Ovary (tissue), 10 donors: ENCODE measurements at places on chromosomes 2 and 18.

- H3K27me3 ChIP-seq, result peaks cover 18% of the 10 kb centered on the region
- H3K27ac ChIP-seq, result no peak overlapping the region
Measured at GRCh38 chr2:176093145-176093897, 800 bp downstream of the HOXD13 start.

DNA sequence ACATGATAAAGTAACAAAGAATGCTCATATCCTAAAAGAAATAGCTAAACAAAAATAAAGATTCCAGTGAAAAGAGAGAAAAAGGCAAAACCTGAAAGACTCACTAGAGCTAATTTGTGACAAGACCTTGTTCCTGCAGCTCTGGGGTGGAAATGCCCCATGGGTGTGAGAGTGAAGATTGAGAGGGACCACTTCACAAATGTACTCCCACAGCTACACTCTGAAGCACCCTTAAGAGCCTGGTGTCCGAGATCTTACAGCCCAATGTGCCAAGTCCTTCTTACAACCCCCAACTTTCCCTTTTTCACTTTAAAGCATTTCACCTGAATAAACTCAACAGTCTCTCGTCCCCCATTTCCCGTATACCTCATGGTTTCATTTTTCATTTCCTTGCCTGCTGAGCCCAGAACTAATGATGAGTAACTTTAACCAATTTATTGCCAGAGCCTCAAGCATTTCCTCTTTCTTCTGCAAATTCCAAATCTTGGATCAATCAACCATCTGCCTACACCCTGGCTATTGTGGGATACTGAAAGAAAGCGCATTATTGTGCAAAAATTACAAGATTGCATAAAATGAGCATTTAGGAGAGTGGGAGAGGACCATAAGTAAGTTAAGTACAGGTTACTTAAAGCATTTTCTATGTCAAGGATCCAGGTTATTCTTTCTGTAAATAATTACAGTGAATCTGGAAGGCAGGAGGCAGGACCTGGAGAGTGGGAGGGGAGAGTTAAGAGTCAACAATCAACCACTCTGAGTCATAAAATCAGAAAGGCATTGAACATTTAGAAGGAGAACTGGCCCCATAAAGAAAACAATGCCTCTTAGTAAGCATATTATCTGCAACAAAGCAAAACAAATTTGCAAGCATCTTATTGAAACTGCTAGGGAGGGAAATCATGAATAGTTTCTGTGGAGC lies 804.4 kb upstream of the CELF4 start:
- DNase-seq, result no peak
- no peak overlapping the region for H3K27ac ChIP-seq
- H3K27me3 ChIP-seq, result no peaks in the 10 kb centered on the region
- H3K4me1 ChIP-seq, result no peaks in the 10 kb centered on the region
- no peak overlapping the region for H3K4me3 ChIP-seq

- peak overlapping the region; percentile 69 for H3K27ac ChIP-seq
- H3K27me3 ChIP-seq, result no peaks in the 10 kb centered on the region
- peaks cover 12% of the 10 kb centered on the region for H3K4me1 ChIP-seq
- H3K4me3 ChIP-seq, result no peak overlapping the region
- H3K36me3 ChIP-seq, result no peaks in the 10 kb centered on the region
Measured at GRCh38 chr18:36211612-36212065, 24.3 kb downstream of the MOCOS start.

- no peaks in the 10 kb centered on the region for H3K36me3 ChIP-seq
- no peak overlapping the region for H3K27ac ChIP-seq
- H3K4me3 ChIP-seq, result no peak overlapping the region
- DNase-seq, result no peak
Measured at GRCh38 chr2:23953625-23954024, 13.4 kb downstream of the UBXN2A start.

- no peak overlapping the region for H3K27ac ChIP-seq
- no peak for DNase-seq
- H3K27me3 ChIP-seq, result no peaks in the 10 kb centered on the region
- H3K4me1 ChIP-seq, result no peaks in the 10 kb centered on the region
- H3K36me3 ChIP-seq, result no peaks in the 10 kb centered on the region
Measured at GRCh38 chr2:83364264-83364663, 1094.8 kb downstream of the SUCLG1 start.

GRCh38 chr2:205914213-205915129 lies 171.5 kb downstream of the INO80D start:
- H3K27ac ChIP-seq, result no peak overlapping the region
- no peak for DNase-seq
- no peak overlapping the region for H3K4me3 ChIP-seq
- H3K4me1 ChIP-seq, result no peaks in the 10 kb centered on the region
- no peaks in the 10 kb centered on the region for H3K27me3 ChIP-seq

DNA sequence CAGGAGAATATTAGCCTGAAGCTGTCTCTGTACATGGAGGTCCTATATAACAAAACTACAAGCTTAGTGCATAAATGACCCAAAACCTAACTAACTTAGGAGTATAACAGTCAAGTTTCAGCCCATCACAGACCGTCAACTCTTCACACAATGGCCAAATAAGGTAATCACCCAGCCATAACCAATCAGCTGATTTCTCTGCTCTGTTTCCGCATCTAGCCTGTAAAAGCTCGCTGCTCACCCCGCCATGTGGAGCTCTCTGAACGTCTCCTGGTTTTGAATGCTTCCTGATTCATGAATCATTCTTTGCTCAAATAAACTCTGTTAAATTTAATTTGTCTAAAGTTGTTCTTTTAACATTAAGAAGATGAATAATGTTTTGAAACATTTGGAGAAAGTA lies 593.6 kb downstream of the TMX3 start:
- H3K36me3 ChIP-seq, result no peaks in the 10 kb centered on the region
- no peaks in the 10 kb centered on the region for H3K4me1 ChIP-seq
- no peak for DNase-seq

GRCh38 chr18:50451100-50451842 lies 76.4 kb downstream of the SKA1 start:
- H3K27me3 ChIP-seq, result no peaks in the 10 kb centered on the region
- DNase-seq, result no peak
- H3K27ac ChIP-seq, result no peak overlapping the region
- H3K4me1 ChIP-seq, result no peaks in the 10 kb centered on the region
- H3K4me3 ChIP-seq, result no peak overlapping the region
- no peaks in the 10 kb centered on the region for H3K36me3 ChIP-seq

DNA sequence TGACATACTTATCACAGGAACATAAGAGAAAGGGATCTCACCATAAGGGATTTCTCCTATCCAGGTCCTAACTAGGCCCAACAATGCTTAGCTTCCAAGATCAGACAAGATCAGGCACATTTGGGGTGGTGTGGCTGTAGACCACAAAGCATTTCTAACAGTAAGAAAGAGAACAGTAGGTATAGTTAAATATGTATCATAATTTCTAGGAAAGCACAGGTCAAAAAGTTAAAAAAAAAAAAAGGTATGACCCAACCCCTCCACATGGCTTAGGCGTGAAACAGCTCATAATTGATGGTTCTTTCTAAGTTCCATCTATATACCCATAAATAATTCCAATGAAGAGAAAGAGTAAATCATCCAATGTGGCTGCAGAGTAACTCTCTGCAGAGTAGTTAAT lies 6.9 kb downstream of the PRKD3 start:
- peaks cover 7% of the 10 kb centered on the region for H3K4me1 ChIP-seq
- no peak overlapping the region for H3K27ac ChIP-seq
- no peaks in the 10 kb centered on the region for H3K36me3 ChIP-seq
- no peaks in the 10 kb centered on the region for H3K27me3 ChIP-seq
- no peak overlapping the region for H3K4me3 ChIP-seq

DNA sequence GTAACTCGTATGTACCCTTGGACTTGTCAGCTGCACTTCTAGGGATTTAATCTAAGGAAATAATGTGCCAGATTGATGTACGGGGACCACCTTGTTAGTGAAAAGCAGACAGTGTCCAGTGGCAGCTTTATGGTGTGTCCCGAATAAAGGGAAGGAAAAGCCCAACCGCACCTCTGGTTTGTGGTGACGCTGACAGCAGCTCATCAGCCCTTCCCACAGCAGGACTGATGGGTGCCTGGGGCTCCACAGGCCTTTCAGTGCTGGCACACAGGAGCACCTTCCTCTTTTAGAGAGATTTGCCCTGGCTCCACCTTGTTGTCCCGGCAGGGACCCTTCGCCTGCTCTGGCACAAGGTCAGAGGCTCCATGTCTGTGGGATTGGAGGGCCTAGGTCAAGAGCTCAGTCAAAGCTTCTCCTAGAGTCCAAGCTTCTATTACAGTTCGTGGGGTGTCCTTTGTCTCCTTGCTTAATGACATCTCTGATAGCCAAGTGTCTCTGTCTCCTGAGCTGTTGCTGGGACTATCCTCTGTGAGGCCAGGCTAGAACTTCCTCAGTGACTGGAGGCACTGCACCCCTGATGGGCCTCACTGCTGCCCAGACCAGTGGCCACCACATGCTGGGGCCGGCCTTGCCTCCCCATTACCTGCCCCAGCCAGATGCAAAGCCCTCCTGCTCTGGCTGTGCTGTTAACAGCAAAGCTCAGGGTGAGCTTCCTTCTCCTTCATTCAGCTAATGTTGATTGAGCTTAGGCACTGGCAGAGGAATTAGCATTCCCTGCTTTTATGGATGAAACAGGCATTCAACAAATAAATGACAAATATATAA lies 33.0 kb upstream of the SCLY start:
- no peak for DNase-seq
- H3K36me3 ChIP-seq, result no peaks in the 10 kb centered on the region
- no peak overlapping the region for H3K27ac ChIP-seq
- H3K27me3 ChIP-seq, result no peaks in the 10 kb centered on the region

DNA sequence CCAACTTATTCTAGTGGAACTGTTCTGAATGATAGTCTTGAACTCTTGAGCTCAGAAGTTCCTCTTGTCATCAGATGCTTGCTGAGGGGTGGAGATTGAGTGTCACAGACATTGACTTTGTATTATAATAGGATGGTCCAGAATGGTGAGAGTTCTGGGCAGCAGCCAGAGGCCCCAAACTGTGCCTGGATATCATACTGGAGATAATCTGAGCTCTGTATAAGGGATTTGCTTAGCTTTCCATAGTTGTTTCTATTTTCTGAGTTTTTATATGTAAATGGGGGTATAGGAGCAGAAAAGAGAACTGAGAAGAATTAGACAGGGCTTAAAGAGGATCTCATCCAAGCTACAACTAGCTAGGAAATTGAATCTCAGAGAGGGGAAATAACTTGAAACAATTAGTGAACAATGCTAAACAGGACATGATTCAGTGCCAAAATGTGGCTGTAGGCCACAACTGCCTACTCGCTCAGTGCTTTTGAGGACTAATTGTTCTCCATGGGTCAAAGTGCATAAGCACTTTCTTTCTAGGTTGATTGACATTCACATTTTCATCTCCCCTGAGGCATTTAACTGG lies 10.1 kb upstream of the LCLAT1 start:
- H3K4me1 ChIP-seq, result peaks cover 15% of the 10 kb centered on the region
- no peak overlapping the region for H3K27ac ChIP-seq
- no peak for DNase-seq
- no peaks in the 10 kb centered on the region for H3K27me3 ChIP-seq
- no peaks in the 10 kb centered on the region for H3K36me3 ChIP-seq

DNA sequence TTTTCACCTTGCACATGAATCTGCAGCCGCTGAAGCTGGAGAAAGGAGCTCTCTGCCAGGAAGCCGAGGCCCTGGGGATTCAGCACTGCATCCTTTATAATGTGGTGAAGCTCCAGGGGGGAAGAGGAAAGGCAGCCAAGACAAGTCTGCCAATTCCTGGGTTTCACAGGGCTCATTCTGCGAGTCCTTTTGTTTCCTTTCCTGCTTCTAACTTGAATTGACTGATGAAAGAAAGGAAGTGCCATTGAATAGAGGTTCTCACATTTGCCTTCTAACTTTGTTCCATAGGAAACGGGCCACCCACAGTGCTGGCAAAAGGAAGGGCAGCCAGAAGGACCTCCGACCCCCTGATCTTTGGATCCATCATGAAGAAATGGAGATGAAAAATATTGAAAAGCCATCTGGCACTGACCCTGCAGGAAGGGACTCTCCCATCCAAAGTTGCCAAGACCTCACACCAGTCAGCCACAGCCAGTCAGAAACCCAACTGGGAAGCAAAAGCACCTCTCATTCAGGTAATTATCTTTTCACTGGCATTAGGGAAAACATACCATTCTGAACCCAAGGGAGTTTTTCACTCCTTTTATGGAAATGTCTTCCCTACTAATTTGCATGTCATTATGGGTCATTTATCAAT lies 765.4 kb downstream of the MBD2 start:
- no peaks in the 10 kb centered on the region for H3K36me3 ChIP-seq
- no peaks in the 10 kb centered on the region for H3K27me3 ChIP-seq
- H3K27ac ChIP-seq, result no peak overlapping the region
